ENCODE measurements at places on chromosomes 3 and 15.
A peak's percentile ranks its signal among the peaks of the same experiment; 100 is the strongest.

DNA sequence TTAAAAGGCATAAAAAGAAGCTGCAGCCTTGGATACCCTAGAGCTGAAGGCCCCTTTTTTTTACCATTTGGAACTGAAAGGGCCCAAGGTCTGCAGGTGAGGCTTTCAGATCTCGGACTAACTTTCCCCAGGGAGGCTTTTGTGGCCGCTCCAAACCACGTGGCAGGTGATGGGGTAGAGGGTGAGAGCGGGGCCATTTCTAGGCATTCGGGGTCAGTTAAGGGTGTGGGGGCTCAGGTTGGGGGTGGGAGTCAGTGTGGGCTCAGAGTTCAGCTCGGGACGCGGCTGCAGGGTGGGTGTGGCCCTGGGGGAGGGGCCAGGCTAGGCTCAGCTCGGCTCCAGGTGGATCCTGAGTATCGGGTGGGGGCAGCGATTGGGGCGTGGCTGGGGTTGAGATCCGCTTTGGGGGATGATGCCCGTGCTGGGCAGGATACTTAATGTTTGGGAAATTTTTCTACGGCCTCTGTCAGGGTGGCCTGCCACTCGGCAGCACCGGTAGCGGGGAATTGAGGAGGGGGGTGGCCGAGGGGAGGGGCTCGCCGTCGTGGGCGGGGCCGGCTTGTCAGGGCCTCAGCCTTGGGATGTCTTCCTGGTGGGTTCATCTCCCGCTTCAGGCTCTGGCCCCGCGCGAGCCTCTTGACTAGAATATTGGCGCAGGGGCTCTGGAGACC lies 2.5 kb downstream of the KLF13 start:
- DNase-seq = no peak

DNA sequence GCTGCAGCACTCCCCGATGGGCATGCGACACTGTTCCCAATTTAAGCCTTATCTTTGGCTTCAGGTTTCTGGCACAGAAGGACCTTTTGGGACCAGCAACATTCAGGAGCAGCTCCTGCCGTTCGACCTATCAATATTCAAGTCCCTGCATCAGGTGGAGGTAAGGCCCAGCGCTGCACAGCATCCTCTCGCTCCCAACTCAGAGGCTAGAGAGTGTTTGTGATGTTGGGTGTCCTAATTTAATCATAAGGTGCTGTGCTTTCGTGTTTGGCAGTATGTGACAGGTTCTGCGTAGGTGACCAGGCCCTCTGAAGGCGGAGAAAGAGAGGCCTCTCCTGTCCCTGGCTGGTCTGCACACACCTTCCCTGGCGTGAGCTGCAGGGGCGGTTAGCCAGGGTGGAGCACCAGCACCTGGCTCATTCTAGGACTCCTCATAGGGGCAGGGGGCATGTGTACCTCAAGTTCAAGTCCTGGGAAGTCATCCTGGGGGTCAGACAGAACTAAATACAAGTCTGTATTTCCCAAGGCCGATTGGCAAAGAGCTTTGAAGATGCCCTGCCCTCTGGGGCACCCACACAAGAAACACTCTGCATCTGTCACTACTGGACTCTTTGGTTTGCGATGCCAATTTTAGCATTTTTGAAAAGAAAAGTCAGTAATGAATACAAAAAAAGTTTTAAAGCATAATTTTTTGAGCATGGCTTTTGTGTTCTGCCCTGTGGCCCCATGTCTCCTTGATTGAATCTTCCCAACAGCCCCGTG lies 17.0 kb downstream of the NISCH start:
- DNase-seq = peak; percentile 14

- no peak for DNase-seq
Measured at GRCh38 chr3:188700918-188701317, 470.9 kb upstream of the TPRG1 start.

DNA sequence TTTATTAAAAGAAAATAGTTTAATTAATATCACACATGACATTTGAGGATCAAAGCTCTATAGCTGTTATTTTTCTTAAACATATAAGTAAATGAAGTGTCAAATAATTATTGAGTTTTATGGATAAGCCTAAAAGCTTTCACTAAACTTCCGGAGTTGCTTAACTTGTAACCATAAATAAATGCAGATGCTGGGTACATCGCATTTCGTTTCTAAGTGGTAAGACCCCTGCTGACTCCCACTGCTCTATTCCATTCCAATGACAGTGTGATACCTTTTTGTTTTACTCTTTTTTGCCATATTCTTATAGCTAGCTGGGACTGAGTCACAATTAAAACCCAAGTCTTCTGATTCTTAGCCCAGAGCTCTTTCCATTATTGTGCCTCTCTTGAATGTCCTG lies 411.1 kb downstream of the SOX2 start:
- no peak for DNase-seq

DNA sequence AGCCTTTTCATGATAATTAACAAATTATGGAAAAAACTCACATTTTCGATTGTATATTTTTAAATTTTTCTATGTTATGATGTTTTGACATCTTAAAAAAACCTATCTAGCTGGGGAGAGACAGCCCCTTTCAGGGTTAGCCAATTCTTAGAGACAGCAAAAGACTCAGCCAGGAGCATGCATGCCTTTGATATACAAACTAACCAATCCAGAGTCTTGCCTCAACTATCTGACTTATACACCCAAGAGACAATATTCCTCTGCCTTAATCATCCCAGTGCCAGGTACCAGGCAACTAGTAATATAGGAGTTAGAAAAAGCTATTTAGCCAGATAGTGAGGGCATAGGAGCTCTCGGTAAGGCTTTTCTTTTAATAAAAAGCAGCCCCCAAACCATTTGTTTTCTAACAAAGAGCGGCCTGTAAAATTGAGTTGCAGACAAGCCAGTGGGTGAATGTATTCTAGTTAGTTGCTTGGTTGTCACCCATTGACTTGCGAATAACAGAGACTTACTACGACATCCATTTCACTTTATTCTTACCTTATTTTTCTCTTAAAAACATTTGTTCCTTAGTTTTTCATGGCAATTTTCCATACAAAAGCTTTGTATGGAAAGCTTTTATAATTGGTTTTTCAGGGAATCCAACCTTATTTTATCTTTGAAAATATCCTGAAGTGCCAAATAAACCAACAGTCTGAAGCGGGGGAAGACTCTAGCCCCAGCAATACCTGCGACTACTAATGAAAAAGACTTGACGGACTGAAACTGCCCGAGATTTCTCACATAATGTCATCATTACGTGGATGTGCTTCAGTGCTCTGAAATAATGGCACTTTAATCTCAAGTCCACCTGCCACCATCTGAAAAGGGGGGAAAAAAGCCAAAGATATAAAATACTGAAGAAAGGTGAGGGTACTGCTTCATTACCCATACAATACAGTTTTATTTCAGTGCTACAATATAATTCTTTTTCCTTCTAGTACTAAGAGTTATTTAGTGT lies 64.6 kb upstream of the ATP2C1 start:
- DNase-seq = no peak

DNA sequence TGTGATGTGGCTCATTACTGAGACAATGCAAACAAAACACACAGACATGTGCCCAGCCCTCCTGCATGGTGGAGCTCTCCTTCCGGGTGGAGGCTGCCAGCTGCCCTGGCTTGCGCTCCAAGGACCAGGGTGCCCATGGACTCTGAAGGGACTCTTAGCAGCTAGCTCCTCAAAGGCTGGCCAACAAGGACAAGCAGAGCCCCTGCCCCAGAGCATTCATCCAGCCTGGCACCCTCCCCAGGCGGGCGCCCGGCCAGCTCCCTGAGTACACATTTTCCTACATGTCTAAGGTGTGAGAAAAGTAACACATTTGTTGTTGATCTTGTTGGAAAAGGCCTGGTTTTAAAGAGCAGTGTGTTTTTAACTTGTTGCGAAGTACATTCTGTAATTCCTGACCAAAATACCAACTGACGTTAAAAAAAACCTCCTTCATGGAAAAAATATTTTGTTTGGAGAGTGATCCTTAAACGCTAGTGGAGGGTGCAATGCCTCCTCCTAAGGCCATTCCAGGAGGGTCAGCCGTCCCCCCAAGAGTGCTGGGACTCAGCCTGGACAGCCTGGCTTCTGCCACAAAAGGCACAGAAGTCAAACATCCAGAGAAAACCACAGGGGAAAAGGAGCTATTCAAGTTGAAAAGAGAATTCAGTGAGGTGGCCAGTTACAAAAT lies 86.9 kb downstream of the KLF15 start:
- peak; percentile 71 for DNase-seq

DNA sequence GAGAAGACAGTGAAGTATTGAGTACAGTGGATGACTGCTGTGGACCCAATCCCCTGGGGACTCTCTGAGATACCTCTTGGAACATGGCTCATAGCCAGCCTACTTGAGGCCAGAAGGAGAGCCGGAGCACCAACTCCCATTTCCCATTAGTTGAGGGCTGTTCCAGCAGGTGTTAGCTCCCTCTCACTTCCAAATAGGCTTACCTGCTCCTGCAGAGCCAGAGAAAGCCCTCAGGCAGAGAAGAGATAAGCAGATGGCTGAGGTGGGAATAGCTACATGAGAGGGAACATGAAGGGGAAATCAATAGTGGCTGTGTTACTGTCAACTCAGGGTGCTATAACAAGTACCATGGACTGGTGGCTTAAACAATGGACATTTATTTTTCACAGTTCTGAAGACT lies 4.6 kb upstream of the CCK start:
- no peak for DNase-seq

DNA sequence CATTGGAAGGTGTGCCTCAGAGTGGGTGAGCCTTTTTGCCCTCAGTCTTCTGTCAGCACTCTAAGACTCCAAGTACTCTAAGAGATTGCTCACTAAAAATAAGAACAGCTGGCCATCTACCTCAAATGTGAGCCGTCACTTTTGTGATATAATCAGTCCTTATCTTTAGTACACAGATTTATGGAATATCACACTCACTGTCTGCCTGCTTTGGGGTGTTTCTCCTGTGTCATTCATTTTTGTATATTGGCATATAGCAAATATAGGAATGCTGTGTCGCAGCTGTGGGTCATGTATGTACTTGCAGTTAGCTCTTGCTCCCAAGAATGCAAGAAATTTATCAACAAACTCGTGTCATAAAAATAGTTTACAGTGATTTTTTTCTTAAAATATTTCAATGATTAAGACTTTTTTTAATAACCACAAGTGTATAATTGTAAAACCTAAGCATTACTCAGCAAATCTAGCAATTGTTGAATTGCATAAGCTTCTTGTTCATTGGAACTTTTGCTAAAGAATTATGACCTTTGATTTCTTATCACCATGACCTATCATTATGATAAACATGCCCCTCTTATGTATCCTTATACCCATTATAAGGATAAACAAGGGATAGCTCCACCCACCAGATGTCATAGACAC lies 18.8 kb downstream of the SETD5 start:
- DNase-seq = no peak

DNA sequence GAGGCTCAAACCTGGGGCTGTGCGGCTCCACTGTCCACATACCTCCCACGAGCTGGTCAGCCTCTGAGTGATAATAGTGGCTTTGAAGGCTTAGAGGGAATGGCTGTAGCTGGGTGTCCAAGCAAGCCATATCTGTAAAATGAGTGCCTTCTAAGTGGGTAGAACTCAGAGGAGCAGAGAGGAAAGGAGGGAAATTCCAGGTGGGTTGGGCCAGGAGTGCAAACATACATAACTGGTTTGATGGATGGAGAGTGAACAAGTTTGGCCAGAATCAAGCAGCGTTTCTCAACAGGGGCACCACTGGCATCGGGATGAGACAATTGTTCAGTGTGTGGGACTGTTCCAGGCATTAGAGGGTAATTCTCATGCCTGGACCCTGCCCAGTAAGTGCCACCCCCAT lies 91.1 kb downstream of the ASB7 start:
- no peak for DNase-seq

- no peak for DNase-seq
Measured at GRCh38 chr3:106261396-106261795, 392.6 kb upstream of the CBLB start.

DNA sequence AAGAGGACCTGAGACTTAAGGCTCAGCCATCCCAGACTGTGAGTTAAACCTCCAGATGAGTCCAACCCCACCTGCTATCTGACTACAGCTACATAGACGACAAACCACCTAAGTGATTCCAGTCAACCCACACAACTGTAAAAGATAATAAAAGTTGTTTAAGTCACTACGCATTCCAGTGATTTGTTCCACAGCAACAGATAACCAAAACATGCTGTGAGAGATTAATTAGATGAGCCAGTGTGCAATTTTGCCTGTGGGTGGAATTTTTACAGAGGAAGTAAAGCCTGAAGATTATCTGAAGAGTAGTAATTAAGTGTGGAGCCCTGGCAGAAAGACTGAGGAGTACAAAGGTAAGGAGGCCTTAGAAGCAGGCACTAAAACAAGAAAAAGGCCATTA lies 5.4 kb downstream of the BTBD1 start:
- DNase-seq = no peak

DNA sequence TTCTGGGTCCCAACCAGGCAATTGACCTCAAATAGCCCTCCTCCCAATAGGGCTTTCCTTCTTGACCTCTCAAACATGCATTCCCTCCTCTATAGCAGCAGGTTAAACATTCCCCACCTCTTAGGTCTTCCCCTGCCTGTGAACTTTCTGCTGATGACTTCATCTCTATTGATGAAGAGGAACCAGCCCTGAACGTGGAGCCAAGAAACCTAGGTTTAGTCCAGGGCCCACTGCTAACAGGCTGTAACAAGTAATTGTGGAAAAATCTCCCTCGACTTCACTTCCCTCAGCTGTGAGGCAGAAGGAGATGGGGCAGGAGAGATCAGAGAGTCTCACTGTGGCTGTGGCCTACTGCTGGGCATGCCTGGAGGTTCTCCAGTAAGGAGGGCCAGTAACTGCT lies 24.7 kb downstream of the ILDR1 start:
- no peak for DNase-seq

GRCh38 chr3:9930804-9931418 lies 2.7 kb upstream of the CRELD1 start:
- DNase-seq = no peak

DNA sequence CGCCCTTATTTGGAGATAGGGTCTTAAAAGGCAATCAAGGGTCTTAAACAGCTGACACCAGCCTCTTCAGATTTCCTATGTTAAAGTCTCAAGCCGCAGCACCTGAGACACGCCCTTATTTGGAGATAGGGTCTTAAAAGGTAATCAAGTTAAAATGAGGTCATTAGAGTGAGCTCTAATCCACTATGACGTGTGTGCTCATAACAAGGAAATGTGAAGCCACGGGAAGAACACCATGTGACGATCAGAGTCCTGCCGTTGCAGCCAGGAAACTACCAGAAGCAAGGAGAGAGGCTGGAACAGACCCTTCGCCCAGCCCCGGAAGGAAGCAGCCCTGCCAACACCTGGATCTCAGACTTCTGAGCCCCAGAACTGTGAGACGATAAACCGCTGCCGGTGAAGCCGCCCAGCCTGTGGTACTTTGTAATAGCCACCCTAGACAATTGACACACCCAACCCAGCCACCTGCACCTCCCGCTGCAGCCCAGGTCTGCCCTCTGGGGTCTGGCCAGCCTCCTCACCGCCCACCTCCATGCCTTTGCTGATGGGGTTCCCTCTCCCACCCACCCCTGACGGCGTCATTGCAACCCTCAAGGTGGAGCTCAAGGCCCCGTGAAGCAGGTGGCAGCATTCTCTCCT lies 137.9 kb downstream of the MEGF11 start:
- DNase-seq = no peak

GRCh38 chr15:78685159-78685921 lies 44.3 kb upstream of the CHRNB4 start:
- peak; percentile 69 for DNase-seq

GRCh38 chr3:20057612-20058180 lies 17.4 kb downstream of the KAT2B start:
- DNase-seq = no peak

GRCh38 chr15:66783725-66784124 lies 81.7 kb downstream of the SMAD6 start:
- no peak for DNase-seq

Measured in right hindlimb (tissue), 1 donor.